ENCODE measurements at places on chromosomes 12 and 14.

DNA sequence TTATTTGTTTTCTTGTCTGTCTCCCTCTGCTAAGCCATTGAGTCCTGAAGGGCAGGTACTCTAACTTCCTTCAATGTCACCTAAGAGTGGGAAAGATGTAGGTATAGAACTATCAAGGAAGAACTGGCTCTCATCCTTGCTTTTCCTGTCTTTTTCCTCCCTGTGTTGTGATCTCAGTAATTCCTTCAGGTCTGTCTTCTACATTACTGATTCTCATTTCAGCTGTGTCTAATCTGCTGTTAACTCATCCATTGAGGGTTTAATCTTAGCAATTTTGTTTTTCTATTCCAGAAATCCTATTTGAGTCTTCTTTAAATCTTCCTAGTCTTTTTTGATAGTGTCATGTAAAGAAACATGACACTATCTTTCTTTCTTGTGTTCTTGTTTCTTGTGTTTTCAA, 124.5 kb upstream of the PLXNC1 start:
- DNase-seq: no peak

DNA sequence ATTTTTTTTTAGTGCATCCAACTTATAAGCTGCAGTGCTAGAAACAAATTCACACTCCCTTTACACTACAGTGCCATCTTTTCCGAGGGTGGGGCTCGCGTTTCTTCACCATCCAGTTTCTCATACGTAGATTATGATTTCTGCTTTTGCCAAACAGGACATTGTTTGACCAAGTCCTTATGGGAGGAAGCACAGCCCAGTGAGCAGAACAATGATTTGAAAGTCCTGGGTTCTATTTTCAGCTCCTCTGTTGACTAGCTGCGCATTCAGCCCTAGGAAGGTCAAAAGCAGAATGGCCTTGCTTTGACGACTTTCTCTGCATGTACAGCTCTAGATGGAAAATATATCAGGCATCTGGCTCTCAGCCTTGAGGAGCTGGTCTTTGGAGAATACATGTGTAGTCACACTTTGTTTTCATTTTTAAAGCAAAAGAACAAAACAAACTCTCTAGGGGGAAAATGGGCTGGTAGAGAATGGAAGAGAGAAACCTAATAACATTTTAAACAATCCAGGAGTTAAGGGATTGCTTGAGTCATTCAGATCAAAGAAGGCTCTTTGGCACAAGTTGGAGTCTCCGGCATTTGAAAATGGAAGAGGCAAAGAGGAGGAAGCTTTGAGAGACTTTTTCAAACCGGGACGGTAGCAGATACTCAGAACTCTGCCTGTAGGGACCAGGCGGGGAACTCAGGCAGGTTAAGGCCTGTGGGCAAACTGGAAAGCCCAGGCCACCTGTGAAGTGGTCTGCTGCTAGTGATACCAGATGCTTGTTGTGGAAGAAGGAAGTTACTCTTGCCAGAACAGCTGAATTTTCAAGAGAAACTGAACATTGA, 257.3 kb upstream of the PLEKHG7 start:
- DNase-seq: no peak

- DNase-seq: no peak
These were observed 16.4 kb upstream of the PLEKHH1 start for GRCh38 chr14:67516676-67517075.

DNA sequence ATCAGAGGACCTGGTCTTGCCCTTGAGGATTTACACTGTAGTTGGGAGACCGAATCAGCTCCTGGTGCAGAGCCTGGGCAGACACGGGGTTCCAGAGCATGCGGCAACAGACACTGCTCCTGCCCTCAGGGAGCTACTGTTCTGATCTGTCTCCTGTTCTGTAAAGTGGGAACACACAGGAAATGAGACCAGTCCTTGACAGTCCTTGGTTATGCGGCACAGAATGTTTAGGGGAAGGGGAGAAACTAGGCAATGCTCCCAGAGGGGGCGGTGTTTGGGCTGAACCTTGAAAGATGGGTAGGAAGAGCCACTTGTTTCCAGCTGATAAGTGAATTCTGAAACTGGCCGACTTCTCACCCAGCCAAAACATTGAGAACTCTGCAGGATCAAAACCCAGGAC, 132.4 kb downstream of the ZFP36L1 start:
- DNase-seq: no peak

DNA sequence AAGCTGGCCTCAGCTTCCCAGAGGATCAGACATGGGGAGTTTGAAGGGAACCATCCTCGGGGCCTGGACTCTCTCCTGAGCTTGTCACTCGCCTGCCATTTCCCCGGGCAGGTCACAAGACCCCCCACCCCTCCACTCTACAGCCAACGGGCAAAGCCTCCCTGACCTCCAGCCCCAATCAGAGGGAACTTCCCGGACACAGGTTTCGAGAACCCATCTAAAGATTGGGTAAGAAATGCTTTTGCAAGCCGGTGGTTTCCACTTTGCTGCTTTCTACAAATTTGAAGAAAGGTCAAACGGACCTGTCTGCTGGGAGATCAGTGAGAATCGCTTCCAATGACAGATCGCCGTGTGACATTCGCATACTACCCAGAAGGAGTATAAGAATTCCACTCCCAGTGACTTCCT, 89.6 kb downstream of the SCARB1 start:
- no peak for DNase-seq

DNA sequence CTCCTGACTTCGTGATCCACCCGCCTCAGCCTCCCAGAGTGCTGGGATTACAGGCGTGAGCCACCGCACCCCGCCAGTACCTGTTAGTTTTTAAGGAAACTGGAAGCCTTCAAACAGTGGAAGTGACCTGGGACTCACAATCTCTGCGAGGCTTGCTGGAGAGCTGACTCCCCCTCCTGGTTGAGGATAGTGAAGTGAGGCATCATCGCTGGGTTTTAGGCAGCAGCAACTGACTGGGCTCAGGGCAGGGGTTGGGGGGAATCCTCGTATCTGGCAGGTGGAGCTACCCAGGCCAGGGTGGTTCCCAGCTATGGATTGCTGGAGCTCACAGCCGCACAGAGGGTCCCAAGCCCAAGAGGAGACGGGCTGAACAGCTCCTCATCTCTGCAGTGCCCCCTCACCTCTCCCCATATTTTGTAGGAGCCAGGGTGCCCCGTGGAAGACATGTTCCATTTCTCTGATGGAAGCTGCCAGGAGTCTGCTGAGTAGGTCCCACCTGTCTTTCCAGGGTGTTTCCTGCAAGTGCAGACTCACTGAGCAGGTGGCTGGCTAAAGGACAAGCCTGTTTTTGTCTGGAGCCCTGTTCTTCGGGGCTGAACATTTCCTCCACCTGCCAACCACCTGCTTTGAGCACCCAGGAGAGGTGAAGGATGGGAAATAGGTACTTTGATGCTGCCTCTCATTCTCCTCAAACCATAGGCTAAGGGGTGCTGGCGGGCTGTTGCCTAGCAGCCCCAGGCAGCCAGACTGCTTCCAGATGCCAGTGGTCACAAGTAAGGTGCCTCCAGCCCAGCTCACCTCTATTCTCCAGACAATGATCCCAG, 3.1 kb downstream of the AVIL start:
- DNase-seq: no peak

- DNase-seq: no peak
These were observed 76.2 kb upstream of the KCNA1 start for GRCh38 chr12:4833524-4833923.

- DNase-seq: no peak
These were observed 31.3 kb downstream of the FBXO34 start for GRCh38 chr14:55302367-55303124.

DNA sequence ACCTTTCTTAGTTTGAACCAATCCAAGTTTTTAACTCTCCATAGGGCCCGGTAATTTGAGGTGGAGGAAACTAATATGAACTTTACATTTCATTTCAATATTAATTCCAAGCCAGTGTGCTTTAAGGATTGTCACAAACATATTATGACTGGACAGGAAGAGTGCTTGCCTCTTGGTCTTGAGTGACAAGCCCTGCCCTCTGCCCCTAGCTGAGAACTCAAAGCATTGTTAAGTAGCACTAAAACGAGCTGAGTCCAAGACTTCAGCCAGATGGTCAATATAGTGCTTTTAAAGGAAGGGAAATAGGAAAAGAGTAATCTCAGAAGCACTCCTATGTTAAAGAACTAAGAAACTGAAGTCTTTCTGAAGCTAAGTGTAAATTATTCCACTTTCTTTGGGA, 17.1 kb downstream of the TRMT5 start:
- DNase-seq: no peak

- no peak for DNase-seq
These were observed 39.1 kb downstream of the RNFT2 start for GRCh38 chr12:116777245-116777644.

DNA sequence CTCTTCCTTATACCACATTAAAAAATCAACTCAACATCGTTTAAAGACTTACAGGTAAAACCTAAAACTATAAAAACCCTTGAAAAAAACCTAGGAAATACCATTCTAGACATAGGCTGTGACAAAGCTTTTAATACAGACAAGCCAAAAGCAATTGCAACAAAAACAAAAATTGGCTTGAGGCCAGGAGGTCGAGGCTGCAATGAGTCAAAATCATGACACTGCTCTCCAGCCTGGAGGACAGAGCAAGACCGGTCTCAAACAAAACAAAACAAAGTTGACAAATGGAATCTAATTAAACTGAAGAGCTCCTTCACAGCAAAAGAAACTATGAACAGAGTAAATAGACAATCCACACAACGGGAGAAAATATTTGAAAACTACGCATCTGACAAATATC, 1057.8 kb downstream of the FSCB start:
- no peak for DNase-seq

DNA sequence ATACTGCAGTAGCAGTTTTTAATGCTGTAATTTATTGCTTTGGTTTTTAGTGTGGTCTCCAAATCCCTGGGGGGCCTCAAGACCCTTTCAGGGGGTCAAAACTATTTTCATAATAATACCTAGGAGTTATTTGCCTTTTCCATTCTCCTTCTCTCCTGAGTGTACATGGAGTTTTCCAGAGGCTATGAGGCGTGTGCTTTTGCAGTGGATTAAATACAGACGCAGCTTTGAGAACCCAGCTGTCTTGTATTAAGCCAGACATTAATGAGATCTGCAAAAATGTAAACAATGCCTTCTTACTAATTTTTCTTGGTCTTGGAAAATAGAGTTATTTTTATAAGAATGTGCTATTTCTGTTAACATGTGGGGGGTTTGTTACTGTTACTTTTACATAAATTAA, 68.6 kb downstream of the SLC25A47 start:
- no peak for DNase-seq
